ENCODE measurements at places on chromosomes 7 and 10.

DNA sequence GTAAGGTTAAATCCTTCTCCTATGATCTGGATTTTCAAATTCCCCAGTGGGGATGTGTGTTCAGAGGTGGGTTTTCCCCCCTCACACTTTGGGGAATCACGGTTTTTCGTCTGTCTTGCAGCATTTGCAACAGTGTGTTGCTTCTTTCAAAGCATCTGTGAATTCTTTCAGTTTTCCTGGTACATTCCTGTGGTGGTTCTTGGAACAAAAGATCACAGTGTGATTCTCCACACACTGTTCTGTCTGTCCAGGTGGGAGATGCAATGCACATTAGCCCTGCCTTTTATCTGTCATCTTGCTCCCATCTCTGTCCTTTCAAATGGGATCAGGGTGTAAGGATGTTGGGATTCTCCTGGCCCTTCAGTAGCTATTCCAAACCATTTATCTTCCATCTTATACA lies 11.8 kb downstream of the AGK start:
- DNase-seq, result no peak

DNA sequence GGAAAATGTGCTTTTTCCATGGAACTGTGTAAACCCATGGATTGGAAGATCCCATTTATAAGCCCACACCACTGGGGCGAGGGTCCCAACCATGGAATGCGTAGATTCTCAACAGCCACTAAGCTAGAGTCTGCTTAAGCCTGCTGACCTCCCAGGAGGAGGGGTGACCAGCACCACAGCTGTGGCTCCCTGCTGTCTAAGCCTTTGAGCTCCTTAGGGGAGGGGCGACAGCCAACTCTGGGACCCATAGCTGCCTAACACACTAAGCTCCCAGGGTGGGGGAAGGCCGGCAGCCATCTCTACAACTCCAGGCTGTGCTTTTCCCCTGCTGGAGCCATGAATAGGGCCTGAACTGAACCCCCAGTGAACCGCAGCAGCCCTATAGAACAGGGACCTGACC lies 249.8 kb upstream of the HPS1 start:
- DNase-seq, result no peak

GRCh38 chr7:99392046-99392445 lies 16.4 kb downstream of the PDAP1 start:
- DNase-seq, result no peak

DNA sequence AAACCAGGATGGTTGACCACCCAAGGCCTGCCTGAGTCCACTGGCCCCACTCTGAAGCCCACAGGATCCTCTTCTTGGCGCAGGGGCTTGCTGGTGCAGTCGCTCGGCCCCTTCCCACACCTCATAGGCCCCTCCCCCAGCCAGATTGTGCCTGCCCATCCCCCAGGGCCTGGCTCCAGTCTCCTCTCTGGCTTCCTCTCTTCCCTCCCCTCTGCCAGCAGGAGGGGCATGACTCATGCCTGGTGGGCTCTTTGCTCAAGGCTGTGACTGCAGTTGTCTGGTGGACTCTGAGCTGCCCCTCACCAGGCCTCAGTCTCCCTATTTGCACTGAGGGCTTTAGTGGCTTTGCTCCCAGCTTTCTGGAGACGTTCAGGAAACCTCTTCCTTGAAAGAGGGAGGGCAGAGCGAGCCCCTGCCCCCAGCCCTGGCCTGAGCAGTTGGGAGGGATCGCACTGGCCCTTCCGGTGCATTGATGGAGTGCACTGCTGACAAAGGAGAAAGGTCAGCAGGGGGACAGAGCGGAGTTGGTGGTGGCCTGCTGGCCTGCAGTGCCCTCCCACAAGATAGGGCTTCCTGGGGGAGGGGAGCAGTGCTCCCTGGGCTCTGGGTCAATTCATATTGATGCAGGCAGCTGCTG lies 60.7 kb downstream of the ZMIZ1 start:
- no peak for DNase-seq

GRCh38 chr7:116226664-116227063 lies 16.3 kb downstream of the TES start:
- DNase-seq, result no peak

DNA sequence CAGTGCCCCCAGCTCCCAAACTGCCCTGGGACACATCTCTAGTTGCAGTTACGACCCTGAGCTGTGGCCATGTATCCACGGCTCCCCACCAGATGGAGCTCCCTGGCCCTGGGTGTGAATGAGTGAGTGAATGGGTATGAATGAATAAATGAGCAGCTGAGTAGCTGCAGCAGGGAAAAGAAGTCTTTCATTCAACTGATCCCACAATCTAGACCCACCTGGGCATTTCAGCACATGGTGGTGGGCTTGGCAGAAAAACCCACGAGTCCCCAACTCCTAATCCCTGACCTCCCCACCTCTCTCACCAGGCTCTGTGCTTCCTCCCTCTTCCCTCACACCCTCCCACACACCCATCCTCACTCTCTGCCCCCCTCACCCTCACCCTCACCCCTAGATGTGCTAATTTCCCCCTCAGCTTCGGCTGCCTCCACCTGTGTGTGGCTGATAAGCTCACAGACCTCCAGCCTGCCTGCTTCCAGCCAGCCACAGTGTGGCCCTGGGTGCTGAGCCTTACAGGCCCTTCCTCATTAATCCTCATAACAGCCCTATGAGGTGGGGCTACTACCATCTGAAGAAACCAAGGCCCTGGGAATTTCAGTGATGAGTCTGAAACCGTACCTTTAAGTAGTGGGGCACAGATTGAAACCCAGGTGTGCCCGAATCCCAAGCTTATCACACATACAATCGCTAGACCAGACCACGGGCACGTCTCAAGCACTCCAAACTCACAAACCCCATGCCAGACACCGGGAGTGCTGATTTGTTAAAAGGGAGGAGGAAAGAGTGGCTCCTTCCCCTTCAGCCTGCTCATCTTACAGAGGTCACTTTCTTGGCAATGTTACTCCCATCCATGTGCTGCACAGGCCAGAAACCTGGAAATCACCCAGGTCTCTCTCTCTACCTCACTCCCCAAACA lies 2.2 kb upstream of the ATP6V1F start:
- no peak for DNase-seq

DNA sequence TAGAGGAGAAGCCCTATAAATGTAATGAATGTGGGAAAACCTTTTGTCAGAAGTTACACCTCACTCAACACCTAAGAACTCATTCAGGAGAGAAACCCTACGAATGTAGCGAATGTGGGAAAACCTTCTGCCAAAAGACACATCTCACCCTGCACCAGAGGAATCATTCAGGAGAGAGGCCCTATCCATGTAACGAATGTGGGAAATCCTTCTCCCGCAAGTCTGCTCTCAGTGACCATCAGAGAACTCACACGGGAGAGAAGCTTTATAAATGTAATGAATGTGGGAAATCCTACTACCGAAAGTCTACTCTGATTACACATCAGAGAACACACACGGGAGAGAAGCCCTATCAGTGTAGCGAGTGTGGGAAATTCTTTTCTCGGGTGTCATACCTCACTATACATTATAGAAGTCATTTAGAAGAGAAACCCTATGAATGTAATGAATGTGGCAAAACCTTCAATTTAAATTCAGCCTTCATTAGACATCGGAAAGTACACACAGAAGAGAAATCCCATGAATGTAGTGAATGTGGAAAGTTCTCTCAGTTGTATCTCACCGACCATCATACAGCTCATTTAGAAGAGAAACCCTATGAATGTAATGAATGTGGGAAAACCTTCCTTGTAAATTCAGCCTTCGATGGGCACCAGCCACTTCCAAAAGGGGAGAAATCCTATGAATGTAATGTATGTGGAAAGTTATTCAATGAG lies 18.9 kb downstream of the RBAK start:
- DNase-seq, result no peak

DNA sequence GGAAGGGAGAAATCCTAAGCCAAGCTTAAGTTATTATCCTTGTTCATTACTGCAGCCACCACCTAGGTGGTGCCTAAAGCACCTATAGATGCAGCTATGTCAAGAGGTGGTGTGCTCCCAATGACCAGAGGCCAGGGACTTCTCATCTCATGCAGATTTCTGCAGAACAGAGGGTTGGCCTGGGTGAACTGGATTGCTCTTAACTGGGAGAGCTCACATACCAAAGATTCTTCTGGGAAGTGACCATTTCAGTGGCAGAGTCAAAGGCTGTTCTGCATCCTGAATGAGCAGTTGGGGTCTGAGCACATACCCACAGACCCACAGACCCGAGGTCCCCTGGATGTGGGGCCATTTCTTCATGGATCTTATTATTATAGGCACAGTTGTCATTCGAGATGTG lies 2.1 kb upstream of the CRHR2 start:
- DNase-seq, result no peak
